Stimulated activated CD8-positive, alpha-beta memory T cell treated with anti-CD3 and anti-CD28 coated beads, Interleukin-2, amount 100 ng/mL, for 1 hour (primary cell): ENCODE measurements at places on chromosomes 3 and 15.
A peak's percentile ranks its signal among the peaks of the same experiment; 100 is the strongest.

GRCh38 chr3:96434651-96435050 is 379.7 kb upstream of the EPHA6 start:
- DNase-seq, result no peak

DNA sequence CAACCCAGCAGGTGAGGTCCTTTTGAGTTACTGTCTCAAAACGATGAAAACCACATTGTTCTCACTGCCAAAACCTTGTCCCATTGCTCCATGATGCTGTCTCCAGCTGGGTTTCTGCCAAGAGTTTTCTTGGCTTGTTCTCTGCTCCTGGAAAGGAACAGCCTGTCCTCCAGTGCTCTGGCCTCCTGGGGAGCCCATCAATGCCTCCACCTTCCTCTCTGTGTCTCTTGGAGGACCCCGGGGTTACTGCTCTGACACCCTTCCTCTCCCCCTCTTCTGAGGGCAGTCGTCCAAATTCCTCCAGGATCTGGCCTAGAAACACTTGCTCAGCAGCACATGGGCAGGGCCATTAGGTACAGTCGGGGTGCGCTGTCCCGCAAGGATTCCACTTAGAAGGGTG is 63.9 kb upstream of the RGMA start:
- no peak for DNase-seq

DNA sequence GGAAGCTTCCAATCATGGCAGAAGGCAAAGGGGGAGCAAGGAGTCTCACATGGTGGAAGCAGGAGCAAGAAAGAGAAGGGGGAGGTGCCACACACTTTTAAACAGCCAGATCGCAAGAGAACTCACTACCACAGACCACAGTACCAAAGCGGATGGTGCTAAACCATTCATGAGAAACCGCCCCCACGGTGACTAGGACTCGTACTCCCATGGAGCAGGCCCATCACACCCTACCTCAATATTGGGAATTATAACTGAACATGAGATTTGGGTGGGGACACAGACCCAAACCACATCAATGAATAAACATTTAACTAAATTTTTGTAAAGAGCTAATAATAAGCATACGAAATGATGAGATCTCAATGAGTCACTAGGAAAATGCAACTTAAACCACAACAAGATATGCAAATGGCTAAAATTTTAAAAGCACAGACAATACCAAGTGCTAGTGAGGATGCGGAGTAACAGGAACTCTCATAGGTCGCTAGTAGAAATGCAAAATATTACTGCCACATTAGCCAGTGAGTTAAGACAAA is 10.0 kb downstream of the MRPS25 start:
- DNase-seq, result peak; percentile 12

DNA sequence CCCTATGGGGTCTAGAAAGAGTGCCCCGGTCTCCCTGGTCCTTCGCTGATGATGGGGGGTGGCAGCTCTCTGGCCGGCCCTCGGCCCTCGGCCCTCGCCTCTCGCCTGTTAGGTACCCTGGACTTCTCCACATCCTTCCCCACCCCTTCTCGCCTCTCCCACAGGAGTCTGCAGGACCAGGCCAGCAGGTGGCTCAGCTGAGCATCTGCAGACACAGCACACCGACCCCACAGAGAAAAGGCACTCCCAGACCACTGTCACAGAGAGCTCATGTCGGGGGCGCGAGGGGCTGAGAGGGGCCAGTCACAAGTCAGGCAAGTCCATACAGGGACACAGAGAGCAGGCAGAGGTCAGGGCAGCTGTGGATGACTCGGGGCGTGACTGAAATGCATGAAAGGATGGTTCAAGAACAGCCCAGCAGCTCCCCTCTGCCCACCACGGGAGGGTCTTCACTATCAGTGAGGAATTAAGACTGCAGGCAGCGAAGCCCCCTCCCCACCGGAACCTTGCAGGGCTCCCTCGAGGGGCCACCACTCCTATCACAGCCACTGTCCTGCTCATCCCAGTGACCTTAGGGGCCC is 181.7 kb upstream of the NSMCE3 start:
- DNase-seq, result no peak

DNA sequence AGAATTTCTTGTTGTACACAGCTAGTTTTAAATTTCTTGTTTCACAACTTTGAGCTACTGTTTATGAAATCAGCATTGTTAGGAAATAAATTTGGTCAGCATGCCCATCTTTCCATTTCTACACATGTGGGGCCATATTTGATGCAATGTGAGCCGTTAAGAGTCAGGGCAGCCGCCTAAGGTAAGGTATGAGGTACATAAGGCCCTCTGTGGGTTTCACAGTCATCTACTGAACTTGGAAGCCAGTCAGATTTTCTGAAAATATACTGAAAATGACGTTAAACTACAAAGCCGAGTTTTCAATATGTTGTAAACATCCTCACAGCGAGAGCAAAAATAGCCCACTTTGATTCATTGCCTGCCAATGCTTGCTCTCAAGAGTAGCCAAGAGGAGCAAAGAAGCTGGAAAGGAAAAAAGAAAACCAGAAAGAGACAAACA is 94.7 kb upstream of the PDZRN3 start:
- DNase-seq, result no peak

DNA sequence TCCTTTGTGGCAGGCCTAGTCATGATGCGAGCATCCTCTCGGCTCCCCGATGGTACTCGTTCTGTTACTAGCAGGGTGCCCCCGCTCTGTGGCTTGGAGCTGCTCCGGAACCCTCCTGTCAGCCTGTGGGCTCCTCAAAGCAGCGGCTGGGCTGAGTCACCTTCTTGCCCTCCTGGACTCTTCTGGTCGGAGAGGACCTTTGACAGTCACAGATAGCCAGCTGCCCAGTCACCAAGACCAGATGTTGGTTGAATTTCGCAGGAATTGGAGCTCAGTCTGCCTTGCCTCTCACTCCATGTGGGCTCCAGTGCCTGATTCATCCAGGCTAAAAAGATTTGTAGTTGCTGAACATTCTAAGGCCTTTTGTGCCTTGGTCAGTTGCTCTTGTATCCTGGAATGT is 94.5 kb downstream of the CHCHD6 start:
- no peak for DNase-seq

DNA sequence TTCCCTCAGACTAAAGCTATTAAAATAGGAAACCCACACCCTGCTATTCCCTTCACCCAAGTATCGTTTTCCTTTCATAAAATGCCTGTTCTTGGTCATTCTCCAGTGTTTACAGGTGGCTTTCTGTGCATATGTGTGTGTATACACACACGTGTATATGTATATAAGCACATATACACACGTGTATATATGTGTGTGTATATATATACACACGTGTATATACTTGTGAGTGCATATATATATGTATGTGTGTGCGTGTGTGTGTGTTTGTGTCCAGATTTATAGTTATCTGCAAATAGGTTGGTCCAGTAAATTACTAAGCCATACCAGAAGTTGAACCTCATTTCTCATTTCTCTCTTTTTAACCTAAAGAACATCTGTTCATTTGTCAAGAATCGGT is 15.7 kb upstream of the TEX9 start:
- no peak for DNase-seq

DNA sequence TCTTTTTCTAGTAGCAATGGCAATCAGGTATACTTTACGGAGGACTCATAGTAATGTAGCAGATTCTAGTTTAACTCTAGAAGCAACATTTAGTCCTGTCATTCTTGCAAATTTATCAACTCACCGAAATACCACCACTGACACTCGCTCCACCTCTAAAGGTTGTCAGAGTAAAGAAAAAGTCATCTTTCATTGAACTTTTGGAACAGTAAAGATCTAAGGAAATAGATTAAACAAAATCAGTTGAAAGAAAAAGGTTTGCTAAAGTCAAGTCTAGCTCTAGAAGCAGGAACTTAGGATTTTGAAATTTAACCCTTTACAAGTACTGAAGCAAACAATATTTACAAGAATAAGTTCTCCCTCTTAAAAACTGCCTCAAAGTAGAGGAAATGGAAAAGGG is 8.7 kb downstream of the ATP8B4 start:
- DNase-seq, result no peak

DNA sequence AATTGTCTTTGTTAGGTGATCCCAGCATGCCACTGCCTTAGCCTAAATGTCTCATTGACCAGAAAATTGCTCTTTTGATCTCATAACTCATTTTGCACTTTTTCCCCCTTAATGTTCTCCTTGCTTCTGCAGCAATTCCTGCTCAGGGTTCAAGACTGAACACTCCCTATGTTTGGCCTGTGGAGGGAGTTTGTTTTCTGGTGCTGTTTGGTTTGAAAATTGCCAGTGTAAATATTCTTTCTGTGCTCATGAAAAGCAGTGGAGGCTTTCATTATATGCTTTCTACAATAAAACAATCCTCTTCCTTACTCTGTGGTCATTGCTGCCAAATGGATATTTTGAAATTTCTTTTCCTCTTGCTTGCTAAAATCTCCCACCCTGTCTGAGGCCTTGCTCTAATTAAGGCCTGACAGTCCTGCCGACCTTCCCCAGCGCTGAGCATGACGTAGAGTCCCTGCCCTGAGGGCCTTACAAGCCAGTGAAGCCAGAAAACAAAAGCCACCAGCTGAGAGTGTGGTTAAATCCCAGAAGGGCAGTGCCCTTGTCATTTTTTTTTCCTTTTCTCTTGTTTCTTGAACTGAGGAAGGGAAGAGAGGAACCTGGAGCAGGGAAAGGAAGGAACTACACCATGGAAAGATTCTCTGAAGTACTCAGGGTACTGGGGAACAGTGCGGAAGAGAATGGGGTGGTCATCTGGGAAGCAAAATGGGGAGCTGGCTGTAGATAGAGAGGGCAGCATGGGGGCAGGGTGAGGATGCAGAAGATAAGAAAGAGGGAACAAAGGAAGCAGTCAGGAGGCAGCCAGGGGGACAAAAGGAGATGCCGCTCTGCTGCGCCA is 24.8 kb downstream of the ZBTB38 start:
- no peak for DNase-seq

- DNase-seq, result no peak
Measured at GRCh38 chr3:36906504-36907149, 38.2 kb downstream of the TRANK1 start.

- no peak for DNase-seq
Measured at GRCh38 chr3:39005295-39005694, 46.4 kb downstream of the SCN11A start.

- DNase-seq, result no peak
Measured at GRCh38 chr3:114143817-114144216, 35.0 kb downstream of the DRD3 start.

GRCh38 chr3:169020371-169020770 is 643.1 kb downstream of the MECOM start:
- DNase-seq, result no peak

GRCh38 chr3:11944052-11944673 is 60.0 kb upstream of the SYN2 start:
- DNase-seq, result no peak

DNA sequence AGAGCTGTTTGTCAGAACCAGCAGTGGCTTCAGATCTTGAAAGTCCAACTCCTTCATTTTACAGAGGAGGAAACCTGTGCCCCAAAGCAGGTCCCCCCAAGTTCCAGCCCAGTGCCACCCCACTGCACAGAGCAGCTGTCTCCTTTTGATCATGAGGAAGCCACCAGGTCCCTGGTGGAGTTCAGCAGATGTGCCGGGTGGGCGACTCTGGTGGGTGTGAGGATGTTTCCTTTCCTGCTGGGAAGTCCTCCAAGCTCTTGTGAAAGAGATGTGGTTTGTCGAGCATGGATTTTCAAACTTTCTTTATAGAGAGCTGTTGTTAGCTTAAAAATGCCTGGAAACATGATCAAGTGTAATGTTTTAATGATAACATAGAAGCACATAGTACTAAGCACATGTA is 52.0 kb downstream of the SMAD3 start:
- DNase-seq, result no peak

GRCh38 chr3:38227989-38228388 is 37.6 kb upstream of the SLC22A13 start:
- no peak for DNase-seq

DNA sequence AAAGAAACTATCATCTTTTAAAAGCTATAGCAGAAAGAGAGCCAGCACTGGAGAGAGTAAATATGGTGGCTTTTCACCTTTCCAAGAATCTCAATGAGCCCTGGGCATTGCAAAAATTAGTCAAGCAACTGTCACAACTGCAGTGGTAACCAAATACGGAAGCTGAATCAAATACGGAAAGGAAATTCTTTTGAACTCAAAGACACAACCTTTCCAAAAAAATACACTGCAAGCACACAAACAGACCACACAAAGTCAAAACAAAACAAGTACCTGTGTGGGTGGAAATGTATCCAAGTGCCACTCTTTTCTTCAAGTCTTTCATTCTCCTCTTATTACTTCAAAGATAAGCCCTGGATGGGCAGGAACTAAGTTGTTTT is 17.6 kb downstream of the VGLL4 start:
- no peak for DNase-seq

DNA sequence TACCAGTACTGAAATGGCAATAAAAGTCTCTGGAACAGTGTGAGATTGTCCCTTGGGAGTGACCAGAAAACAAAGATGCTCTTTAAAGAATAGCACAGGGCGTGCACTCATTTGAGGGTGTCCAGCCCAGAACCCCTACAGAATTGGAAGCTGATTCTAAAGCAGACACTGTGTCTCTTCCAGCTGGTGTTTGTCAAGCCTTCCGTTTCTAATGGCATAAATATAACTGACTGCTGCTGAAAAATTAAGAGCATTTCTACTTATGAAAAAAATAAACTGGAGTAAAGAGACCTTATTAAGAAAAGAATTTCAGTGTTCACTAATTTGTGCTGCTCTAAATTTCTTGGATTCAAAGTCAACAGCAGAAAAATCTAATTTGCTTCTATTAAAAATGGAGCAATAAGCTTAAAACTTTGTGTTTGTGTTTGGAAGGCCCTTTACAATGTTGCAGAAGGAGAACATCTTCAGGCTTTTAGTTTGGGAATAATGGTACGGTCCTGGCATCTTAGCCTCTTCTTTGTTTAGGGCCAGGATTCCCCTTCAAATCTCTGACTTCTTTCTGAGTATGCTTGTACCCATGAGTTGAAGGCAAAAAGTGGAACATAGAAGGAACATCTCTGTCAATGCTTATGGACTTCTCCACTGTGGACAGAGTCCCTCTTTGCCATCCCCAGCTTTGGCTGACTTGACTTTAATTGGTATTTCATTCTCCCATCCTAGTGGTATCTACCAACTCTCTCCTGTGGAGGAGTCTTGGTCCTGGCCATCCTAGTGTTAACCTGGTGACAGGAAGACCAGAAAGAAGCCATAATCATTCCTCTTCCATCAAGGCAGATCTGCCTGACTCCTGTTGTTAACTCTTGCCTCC is 65.9 kb downstream of the THSD4 start:
- DNase-seq, result no peak

DNA sequence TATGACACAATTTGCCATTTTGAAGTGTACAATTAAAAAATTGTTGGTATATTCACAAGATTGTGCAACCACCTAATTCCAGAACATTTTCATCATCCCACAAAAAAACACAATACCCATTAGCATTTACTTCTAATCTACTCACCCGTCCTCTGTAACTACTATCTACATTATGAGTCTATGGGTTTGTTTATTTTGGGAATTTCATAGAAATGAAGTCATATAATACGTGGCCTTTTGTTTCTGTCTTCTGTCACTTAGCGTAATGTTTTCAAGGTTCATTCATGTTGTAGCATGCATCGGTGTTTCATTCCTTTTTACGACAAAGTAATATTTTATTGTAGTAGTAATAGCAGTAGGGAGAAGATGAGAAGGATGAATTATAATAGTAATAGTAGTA is 55.2 kb upstream of the CNTN6 start:
- no peak for DNase-seq
